ENCODE measurements at places on chromosomes 1 and 21.

DNA sequence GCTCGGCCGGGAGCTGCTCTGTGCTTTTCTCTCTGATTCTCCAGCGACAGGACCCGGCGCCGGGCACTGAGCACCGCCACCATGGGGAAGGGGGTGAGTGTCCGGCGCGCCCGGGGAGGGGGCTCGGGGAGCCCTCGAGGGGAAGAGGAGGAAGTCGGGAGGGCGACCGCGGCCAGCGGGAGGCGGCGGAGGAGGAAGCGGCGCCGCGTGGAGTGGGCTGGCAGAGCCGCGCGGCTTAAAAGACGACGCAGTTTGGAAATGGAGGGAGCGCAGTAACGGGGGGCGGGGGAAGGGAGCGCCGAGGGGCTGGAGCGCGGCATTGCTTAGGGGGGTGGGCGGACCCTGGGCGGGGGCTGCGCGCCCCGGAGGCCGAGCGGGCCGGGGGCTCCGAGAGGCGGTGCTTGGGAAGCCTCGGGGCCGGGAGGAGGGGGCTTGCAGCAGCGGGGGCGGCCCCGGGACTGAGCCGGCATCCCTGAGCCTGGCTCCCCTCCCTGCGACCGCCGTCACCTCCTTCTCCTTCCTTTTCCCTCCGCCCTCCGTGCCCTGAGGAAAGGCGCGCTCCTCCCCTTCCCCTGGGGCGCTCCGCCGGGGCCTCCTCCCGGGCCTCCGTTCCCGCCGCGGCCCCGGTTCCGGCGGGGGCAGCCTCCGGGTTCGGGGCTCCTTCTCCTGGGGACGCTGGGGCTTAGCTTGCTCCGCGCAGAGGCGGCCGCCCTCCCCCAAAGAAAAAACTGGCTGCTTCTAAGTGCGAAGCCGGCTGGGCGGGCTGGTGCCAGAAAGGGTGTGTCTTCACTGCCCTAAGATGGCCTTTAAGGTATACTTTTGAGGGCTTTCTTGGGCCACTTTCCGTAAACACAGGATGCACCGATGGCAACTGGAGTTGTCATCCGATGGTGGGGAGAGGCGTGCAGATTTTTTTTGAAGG lies 648 bp downstream of the ATP1A1 start:
- peak; percentile 47 for DNase-seq

DNA sequence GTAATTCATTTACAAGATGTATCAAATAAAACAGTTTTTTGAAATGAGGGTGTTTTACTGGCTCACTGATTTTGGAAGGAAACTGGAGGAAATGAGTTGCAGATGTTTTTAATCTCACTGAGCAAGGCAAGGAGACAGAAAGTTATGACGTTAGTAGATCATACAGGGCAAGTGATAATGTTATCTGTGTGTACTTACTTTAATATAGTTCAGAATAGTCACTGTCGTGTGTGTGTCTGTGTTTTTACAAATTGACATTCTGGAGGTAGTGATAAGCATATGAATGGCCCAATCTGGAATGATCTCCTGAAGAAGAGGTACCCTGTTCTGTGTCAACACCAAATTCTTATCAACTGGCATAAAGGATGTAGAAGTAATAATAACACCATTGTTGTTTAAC lies 1.9 kb upstream of the GBP4 start:
- DNase-seq = no peak

- DNase-seq = no peak
These were observed 79.8 kb upstream of the ROR1 start for GRCh38 chr1:63693944-63694571.

DNA sequence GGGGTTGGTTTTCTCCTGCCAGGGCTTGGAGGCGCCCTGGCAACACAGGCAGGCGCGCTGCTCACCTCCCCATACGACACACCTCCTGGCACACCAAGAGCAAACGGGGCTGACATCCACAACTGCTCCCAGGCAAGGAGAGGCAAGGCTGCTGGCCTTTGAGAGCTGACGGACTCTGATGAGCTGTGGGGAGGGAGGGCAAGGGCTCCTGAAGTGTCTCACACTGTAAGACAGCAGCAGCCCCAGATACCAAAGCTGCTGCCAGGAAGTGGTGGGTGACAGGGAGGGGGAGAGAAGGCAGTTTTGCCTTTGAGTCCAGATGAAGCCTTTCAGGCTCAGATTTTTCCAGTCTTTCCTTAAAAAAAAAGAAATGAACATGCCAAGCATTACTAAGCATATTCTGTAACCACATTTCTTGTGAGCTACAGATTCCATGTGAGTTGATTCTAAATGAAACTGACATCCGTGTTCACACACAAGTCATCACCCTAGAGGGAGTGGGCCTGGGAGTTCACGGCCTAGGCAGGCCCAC lies 24.3 kb downstream of the PGBD5 start:
- no peak for DNase-seq

DNA sequence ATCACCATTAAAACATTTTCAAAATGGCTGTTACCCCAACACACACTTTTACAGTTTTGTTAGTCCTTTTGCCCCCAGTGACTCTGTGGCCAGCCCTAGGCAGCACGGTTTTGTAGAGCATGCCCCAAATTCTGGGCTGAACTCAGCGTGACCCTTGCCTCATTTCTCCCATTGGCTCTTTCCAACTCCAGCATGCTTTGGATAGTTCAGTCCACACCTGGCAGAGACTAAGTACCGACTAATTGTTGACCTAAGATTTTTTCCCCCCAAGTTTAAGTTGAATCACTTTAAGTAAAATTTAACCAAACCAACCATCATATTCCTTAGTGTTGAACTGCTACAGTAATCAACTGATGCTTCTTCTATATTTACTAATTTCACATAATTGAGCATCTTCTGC lies 62.4 kb upstream of the LRRC8B start:
- no peak for DNase-seq

DNA sequence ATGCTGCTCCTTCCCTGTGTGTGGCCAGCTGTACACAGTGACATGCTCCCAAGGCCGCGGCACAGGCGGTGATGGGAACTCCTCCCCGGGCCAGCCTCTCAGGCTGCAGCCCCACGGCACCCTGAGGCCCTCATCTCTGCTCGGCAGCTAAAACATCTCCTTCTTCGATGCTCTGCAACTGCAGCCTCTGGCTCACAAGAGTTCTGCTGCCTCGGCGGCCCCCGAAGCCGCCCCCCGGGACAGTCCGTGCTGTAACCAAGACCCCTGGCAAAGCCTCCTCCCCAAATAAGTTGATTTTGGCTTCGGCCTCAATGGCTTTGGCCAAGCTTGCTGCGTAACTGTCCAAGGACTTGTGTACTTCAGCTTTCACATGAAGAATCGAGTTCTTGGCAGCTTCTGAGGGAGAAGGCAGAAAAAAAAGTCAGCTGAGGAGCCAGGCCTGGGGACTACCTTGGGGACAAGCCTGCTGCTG lies 51.3 kb downstream of the GPR161 start:
- no peak for DNase-seq

DNA sequence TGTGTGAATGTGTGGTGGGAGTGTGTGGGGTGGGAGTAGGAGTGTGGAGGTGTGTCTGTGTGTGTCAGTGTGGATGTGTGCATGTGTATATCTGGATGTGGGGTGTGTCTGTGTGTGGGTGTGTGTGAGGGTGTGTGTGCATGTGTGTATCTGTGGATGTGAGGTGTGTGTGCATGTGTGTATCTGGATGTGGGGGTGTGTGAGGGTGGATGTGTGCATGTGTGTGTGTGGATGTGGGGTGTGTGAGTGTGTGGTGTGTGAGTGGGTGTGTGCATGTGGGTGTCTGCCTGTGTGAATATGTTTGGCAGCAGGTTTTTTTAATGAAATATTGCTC lies 106.1 kb downstream of the PDE9A start:
- DNase-seq = no peak

- DNase-seq = no peak
These were observed 9.9 kb downstream of the TP73 start for GRCh38 chr1:3662080-3662671.

GRCh38 chr21:32772281-32773047 lies 909 bp upstream of the PAXBP1 start:
- DNase-seq = peak; percentile 57

DNA sequence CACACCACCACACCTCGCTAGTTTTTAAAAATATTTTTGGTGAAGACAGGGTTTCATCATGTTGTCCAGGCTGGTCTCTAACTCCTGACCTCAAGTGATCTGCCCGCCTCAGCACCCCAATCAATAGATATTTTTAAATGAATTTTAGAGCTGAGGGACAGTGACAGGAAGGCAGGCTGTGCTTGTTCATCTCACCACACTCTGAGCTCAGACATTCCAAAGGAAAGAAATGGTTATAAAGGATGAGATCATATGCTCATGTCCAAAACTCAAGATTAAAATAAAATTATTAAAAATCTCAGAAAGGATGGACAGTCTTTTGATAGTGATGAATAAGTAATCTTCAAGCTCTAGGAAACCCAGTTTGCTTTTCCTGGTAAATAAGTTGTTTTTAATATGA lies 40.9 kb downstream of the L1TD1 start:
- no peak for DNase-seq

GRCh38 chr1:204859861-204860267 lies 10.8 kb upstream of the NFASC start:
- no peak for DNase-seq

GRCh38 chr1:206800411-206800810 lies 28.1 kb upstream of the IL10 start:
- no peak for DNase-seq

- DNase-seq = no peak
These were observed 322.1 kb upstream of the TMPRSS15 start for GRCh38 chr21:18725653-18726052.

DNA sequence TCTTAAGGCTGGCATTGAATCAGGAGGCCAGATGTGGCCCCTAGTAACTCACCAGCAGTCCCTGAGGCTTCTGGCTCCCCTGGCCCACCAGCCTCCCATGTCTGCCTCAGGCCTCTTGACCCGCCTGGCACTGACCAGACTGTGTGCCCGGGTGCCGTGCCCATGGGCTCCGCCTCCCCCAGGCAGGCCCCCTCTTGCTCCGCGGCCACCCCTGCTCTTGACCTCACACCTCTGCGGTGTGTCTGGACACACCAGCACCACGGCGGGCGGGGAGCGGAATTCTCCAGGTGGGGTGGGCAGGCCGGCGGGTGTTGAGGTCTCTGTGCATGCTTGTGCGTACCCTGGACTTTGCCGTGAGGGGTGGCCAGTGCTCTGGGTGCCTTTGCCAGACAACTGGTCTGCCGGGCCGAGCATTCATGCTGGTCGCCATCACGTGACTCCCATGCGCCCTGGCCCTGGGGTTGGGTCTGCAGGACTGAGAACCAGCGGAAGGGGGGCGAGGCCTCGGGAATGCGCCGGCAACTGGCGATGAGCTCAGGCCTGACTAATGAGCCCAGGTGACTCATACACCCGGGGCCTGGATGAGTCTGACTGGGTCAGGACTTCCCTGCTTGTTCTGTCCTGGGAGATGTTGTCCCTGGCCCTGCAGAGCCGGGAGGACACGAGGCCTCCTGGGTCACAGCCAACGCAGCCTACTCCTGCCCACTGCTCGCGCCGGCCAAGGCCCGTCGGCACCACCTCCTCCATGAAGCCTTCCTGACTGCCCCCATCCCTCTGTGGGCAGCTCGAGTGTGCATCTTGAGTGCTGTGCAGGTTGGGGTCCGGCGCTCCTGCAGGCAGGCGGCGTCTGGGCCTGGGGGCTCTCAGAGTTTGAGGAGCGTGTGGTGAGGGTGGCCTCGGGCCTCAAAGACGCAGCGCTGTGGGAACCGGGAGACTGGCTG lies 22.6 kb downstream of the COL18A1 start:
- DNase-seq = no peak

GRCh38 chr1:241592273-241592958 lies 47.8 kb downstream of the CHML start:
- no peak for DNase-seq

DNA sequence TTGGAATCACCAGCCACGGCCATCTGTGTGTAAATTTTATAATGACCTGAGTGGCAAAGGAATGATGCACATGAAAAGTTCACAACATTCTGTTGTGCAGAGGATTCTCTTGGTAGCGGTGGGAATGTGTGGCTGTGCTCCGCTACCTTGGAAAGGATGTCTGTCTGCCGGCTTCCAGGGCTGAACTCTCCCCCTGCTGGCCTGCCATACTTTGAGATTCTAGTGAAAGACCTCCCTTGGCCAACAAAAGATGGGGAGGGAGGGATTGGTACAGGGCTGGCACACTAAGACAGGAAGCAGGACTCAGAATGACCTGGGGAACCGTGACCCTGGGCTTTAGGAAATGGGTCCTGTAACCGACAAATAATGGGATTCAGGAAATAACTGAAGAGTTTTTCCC lies 194.5 kb upstream of the PLD5 start:
- DNase-seq = no peak

- no peak for DNase-seq
These were observed 167.4 kb downstream of the HHAT start for GRCh38 chr1:210496063-210496462.

DNA sequence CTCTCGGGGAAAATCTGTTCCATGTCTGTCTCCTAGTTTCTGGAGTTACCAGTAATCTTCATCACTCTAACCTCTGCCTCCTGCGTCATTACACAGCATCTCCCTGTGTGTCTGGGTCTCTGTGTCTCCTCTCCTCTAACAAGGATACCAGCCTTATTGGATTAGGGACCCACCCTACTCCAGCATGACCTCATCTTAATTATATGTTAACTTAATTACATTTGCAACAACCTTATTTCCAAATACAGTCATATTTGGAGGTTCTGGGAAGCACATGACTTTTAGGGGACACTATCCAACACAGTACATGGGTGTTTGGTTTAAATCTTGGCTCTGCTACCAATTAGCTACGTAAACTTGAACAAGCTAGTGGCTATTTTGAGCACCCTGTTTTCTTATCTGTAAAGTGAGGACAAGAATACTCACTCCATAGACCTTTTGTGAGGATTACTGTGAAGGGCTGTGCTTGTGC lies 83.9 kb upstream of the SGIP1 start:
- DNase-seq = no peak

DNA sequence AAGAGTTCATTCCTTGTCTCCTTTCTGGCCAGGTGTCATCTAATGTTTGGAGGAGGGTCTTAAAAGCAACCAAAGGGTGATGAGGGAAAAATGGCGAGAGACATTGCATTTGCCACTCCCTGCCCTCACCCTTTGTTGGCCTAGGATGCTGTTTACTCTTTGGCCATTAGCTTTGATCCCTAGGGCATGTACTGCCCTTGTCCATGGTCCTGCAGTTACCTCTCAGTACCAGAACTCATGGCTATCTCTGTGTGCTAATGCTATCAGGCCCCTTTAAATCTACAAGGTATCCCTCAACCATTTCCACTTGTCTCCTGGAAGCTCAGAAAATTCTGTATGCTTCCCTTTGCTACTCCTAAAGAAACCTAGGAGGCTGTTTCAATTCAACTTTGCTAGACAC lies 424.8 kb upstream of the PLXNA2 start:
- DNase-seq = no peak

DNA sequence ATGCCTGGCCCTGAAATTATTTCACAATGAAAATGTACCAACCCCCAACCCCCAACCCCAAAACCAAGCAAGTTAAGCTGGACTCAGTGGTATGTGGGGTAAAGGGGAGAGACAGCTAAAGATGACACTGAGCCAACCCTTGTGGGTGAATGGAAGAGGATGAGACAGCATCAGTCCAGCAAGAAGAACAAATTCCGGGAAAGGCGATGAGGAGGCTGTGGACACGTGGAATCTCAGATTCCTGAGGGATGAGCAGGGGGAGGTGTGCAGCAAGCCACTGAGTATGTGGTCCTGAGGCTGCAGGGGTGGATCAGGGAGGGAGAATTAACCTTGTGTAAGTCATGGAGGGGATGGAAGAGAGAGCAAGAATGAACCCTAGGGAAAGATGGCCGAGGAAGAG lies 14.4 kb upstream of the ZNF362 start:
- no peak for DNase-seq

- no peak for DNase-seq
These were observed 99.6 kb downstream of the CRB1 start for GRCh38 chr1:197367627-197368026.

- no peak for DNase-seq
These were observed 100.8 kb downstream of the PLPPR4 start for GRCh38 chr1:99365141-99365540.

GRCh38 chr1:39957299-39958015 lies 2.5 kb downstream of the MFSD2A start:
- no peak for DNase-seq
